ENCODE measurements at places on chromosomes 2 and 18.

DNA sequence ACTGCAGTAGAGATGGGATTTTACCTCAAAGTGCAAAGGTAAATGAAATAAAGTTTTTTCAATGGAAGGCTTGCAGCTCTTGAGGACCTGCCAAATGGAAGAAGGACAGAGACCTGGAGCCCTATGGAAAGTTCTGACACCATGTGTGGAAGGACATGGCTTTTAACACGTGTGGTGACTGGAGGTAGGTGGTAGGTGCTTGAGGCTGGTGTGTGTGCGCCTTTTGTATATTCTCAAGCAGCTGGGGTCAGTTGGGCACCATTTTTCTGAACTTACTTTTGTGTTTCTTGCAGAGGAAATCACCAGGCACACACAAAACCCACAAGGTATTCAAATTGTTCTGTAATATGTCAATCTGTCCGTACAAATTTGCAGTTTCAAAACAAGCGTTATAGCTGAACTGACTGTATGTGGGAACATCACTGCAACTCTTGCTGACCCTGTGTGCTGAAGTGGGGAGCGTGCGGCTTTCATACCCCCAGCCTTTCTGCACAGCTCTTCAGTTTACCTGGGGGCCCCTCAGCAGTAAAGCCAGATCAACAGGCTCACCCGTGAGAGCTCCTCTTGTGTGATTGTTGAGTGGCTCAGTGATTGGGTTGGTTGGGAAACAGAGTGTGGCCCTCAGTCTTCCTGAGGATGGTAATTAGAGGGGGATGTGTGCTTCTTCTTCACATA is 363 bp downstream of the GREB1 start:
- no peak for DNase-seq

DNA sequence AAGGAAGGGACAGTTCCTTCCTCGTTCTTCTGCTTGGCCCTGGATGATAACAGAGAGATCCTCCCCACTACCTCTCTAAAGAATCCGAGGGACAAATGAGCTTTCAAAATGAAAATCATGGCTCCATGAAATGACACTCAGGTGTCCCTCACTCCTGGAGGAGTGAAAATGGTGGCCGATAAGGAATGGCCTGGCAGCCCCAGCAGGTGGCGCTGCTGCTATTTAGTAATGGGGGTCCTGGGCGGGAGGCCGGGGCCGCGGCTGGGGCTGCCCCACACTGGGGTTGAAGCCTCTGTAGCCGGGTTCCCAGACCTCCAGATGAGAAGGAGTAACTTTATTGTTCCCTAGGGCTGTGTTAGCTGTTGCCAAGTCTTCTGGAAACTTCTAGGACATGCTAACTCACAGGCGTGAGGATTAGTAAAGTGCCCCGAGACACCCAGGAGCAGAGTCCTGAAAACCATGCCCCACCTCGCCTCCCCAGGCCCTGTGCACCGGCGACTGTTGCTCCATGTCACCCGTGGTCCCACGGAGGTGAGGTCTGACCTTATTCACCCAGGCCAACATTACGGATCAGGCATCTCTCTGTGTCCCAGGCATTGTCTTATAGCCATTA is 138.0 kb downstream of the CTIF start:
- peak; percentile 32 for DNase-seq

GRCh38 chr18:9147440-9148202 is 11.0 kb downstream of the ANKRD12 start:
- DNase-seq = peak; percentile 72

DNA sequence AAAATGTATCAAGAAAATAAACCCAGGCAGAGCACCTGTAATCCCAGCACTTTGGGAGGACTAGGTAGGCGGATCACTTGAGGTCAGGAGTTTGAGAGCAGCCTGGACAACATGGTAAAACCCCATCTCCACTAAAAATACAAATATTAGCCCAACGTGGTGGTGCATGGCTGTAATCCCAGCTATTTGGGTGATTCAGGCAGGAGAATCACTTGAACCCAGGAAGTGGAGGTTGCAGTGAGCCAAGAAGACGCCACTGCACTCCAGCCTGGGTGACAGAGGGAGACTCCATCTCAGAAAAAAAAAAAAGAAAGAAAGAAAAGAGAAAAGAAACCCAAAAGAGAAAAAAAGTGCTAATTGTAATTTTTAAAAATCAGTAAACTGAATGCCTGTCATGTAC is 41.4 kb downstream of the DDX18 start:
- DNase-seq = no peak

- DNase-seq = no peak
These were observed 11.9 kb downstream of the SDC1 start for GRCh38 chr2:20212871-20213503.

DNA sequence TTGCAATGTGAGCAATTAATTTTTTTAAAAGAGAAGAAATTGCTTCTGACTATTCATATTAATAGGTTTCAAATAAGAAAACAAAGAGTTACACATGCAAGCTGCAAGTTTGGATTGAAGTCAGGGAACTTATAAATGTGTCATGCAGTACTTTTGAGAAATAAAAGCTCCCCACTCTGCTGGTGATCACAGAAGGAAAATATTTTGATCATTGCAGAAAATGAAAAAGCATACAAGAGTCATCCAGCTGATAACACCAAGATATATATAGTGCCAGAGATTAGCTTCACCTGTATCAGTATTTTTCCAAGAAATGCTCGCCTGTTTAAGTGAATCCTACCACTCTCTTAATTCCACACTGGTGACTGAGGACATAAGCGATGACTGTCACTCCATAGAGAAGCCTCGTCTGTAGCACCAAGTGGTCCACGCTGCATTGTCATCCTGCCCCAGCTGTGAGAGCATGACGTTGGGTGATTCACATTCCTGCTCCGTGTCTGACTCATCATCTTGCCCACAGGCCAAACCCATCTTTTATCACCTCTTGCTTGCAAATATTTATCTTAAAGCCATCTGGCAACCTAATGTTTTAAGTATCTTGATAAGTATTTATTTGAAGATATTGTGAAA is 178.0 kb downstream of the ASXL3 start:
- DNase-seq = no peak

- no peak for DNase-seq
These were observed 368.5 kb upstream of the NT5C1B start for GRCh38 chr2:18957909-18958308.

- DNase-seq = no peak
These were observed 13.2 kb upstream of the ATRAID start for GRCh38 chr2:27198627-27199026.

DNA sequence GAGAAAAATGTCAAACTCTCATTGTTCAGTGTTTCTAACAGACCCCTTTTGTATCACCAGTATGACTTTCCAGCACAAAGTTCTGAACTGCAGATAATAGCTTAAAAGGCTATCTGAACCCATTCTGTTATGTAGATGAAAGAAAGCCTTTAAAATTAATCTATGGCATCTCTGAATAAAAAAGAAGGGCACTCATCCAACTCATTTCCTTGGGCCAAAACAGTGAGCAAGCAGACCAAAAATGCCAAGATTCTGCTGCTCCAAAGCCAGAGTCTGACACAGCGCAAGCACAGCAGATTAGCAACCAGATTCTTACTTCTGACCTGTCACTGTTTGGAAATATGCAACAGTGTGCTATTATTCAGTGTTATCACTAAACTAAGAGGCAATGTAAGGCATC is 22.6 kb upstream of the ITGA6 start:
- no peak for DNase-seq

DNA sequence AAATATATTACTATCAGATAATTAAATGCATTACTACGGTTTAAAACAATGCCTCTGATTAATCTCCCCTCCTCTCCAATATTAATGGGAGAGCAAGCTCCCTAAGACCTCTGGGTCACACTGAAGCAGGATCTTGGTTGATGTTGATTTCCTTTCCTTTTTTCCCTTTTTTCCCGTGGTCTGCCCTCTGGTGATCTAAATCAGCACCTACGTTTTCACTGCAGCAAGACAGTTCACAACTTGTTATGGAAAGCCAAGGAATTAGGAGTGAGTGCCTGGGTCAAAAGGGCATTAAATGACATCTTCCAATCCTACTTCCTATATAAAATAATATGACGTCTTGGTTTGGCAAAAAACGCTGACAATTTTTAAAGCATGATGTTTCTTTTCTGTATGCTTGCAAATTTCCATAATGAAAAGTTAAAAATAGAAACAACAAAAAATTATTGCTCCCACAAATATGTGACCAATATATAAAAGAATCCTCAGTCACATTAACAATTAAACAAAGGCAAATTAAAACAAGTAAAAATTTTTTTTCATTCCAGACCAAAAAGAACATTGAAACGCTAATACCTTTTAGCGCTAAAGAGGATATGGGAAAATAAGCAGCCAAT is 7.9 kb upstream of the CFAP36 start:
- DNase-seq = peak; percentile 58

- no peak for DNase-seq
These were observed 22.0 kb downstream of the RAB12 start for GRCh38 chr18:8631265-8631664.

GRCh38 chr2:185628985-185629384 is 109.6 kb upstream of the FSIP2 start:
- DNase-seq = peak; percentile 43

DNA sequence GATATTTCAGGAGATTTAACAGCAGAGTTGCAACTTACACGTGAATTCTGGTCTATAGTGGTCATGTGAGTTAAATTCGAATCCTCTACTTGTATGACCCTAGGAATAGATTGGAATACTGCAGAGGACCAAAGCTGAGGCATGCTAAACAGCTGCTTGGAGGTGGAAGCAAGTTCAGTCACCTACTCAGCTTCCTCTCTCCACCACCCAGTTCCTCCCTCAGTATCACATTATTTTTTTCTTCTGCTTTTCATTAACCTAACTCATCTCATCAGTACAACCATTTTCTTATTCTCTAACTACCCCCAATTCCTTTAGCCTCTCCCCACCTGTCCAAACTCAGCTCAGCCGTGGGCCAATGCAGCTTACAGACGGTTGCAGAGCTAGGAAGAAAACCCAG is 385.5 kb downstream of the SETBP1 start:
- DNase-seq = no peak

DNA sequence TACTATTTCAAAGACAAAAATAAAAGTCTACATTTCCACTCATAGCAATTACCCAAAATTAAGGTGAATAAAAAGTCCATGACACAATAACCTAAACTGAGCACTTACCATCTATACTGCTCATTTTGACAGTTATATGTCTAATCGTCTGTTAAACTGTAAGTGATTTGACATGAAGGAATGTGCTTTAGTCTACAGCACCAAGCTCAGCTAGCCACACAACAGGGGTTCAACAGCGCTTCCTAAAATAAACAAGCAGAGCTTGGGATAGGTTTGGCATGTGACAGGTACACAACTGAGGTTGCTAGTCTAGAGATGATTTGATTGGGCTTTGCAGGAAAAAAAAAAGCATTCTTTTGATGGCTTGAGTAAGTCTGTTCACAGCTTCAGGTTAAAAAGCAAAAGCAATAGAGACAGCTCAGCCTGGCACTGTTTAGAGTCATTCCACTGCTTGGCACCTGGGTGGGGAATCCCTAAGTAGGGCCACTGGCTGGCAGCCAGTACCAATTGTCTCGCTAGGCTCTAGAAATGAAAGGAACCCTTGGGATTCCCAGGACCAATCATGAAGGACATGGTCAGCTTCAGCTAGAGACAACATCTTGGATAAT is 78.6 kb downstream of the BARD1 start:
- DNase-seq = no peak

DNA sequence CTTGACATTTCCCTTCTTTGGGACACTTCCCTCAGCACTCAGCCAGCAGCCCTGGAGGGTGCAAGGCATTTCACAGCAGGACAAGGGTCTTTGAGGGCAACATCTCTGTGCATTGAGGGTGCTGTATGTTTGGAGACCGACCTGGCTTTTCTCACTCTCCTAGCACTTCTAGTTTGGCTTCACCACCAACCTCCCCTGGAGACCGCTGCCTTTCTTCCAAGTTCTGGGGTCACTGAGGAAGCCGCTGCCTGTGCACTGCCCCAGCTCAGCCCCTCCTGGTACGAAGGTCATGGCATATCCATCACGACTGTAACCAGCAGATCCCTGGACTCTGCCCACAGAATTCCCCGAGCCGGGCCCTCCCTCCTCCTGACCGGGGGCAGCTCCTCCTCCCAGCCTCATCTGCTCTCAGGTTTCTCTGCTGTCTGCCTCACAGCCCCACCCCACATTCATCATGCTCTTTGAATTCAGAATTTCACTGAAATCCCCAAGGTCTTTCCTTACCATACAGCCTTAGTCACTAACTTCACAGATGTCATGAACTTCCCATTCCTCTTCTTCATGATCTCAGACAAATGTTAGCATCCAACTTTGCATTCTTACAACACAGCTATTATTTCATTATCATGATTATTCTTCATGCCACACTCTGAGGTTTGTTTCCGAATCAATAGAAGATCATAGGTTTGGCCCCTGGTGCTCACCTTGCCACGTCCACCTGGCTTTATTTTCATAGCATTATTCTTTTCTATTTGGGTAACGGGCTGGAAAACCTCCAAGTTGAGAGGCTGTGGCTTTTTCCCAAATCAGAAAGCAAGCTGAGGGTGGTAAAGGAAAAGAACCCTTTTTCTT is 113.0 kb upstream of the COPS8 start:
- peak; percentile 76 for DNase-seq

- DNase-seq = no peak
These were observed 2108.8 kb upstream of the PIK3C3 start for GRCh38 chr18:39846265-39846664.

DNA sequence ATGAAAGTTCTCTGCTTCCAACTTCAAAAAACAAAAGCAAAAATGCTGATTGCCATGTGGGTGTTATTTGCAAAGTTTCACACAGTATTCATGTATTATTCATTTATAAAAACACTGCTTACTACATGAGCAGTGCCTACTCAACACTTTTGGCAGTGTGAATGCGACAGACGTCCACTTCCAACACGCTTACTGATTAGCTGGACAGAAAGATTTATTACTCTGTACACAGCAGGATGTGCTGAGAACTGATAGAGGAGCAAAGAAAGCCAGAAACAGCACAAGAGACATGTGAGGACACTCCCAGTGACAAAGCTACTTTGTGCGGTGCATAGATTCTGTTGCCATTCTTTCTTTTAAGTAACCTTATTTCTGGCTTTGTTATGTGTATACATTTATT is 258.8 kb downstream of the DLGAP1 start:
- no peak for DNase-seq

DNA sequence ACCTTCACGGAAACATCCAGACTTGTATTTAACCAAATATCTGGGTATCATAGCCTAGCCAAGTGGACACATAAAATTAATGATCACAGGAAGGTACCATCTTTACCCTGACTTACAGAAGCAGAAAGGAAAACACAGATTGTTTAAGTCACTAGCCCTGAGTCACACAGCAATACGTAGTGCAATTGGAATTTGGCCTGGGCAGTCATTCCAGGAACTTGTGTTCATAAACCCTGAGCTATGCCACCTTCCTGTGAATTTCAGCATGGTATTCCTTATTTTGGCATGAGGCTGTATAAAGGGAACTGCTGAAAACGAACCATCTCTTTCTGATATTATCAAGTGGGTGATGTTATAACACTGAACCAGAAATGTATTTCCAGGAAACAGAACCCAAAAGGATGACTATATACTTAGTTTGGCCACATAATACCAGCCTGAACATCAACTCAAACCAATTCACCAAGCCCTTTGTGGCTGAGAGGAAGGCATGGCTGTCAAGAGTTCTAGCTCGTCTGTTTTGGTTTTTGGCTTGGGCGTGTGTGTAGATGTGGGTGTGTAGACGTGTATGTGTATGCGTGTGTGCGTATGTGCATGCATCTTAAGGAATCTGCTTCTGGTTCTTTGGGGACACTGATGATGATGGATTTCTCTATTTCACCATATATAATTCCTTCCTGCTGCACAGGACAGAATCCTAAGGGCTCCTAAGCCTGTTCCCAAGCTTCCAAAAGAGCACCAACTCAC is 533.4 kb upstream of the ID2 start:
- no peak for DNase-seq

- no peak for DNase-seq
These were observed 917.7 kb upstream of the CELF4 start for GRCh38 chr18:38483326-38483725.
